CD8-positive, alpha-beta memory T cell (primary cell): ENCODE measurements at places on chromosomes 2 and 18. TPM values are rescaled to one million over a fixed set of nuclear protein-coding genes. Genes with fewer than 3 reads are reported as not detected.
A peak's percentile ranks its signal among the peaks of the same experiment; 100 is the strongest.

GRCh38 chr2:214378455-214379103 lies 32.3 kb upstream of the VWC2L start:
- no peaks in the 10 kb centered on the region for H3K36me3 ChIP-seq
- no peaks in the 10 kb centered on the region for H3K27me3 ChIP-seq
- H3K4me1 ChIP-seq: no peaks in the 10 kb centered on the region
- H3K27ac ChIP-seq: no peak overlapping the region
- no peak overlapping the region for H3K4me3 ChIP-seq

- no peak overlapping the region for H3K4me3 ChIP-seq
- DNase-seq: no peak
- no peaks in the 10 kb centered on the region for H3K36me3 ChIP-seq
- peaks cover 4% of the 10 kb centered on the region for H3K27me3 ChIP-seq
- H3K4me1 ChIP-seq: no peaks in the 10 kb centered on the region
- H3K27ac ChIP-seq: no peak overlapping the region
Measured at GRCh38 chr18:59200787-59201186, 19.2 kb upstream of the GRP start.

- H3K27me3 ChIP-seq: peaks cover 5% of the 10 kb centered on the region
- no peaks in the 10 kb centered on the region for H3K4me1 ChIP-seq
- no peaks in the 10 kb centered on the region for H3K36me3 ChIP-seq
- H3K4me3 ChIP-seq: no peak overlapping the region
- DNase-seq: no peak
Measured at GRCh38 chr18:49728542-49728941, 84.8 kb downstream of the ACAA2 start.

Gene METTL21A
- total RNA-seq: 32.8 TPM

Gene ANKRD29
- total RNA-seq: not detected

DNA sequence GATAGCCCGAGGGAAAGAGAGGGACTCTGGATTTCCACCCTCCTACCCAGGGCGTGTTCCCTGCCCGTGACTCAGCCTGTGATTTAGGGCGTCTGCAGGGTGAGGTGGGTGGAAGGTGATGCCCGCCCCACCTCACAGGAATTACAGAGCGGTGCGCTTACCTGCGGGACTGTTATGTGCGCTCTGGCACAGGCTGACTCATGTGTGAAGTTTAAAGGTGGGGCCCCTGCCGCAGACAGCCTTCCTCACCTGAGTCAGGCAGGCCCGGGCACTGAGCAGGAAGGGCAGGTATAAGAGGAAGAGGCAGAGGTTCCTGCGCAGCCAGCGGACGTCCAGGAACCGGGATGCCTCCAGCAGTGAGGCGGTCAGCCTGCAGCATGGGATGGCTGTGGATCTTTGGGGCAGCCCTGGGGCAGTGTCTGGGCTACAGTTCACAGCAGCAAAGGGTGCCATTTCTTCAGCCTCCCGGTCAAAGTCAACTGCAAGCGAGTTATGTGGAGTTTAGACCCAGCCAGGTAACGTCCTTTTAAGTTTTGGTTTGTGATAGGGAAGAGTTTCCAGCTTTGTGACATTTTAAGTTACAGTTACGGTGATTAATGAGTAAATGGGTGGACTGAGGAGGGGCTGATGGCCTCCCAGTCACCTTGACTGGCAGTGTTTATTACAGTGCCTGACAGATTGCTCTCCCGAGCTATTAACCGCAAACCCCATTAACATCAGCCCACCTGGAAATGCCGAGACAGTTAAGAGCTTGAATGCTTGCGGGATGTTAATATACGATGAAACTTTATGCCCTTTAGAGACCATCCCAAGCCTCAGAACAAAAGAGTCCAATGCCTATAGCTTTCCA lies 141.6 kb upstream of the TTC39C start:
- peak; percentile 35 for DNase-seq
- H3K4me3 ChIP-seq: no peak overlapping the region
- H3K27ac ChIP-seq: no peak overlapping the region

GRCh38 chr2:120559401-120559800 lies 176.3 kb upstream of the GLI2 start:
- H3K27me3 ChIP-seq: no peaks in the 10 kb centered on the region
- H3K4me1 ChIP-seq: no peaks in the 10 kb centered on the region
- H3K4me3 ChIP-seq: no peak overlapping the region
- H3K36me3 ChIP-seq: no peaks in the 10 kb centered on the region
- H3K27ac ChIP-seq: no peak overlapping the region

Gene TUBA3D
- not detected for total RNA-seq

- H3K27ac ChIP-seq: no peak overlapping the region
- no peak overlapping the region for H3K4me3 ChIP-seq
- DNase-seq: no peak
Measured at GRCh38 chr18:60246606-60247005, 126.0 kb downstream of the MC4R start.

DNA sequence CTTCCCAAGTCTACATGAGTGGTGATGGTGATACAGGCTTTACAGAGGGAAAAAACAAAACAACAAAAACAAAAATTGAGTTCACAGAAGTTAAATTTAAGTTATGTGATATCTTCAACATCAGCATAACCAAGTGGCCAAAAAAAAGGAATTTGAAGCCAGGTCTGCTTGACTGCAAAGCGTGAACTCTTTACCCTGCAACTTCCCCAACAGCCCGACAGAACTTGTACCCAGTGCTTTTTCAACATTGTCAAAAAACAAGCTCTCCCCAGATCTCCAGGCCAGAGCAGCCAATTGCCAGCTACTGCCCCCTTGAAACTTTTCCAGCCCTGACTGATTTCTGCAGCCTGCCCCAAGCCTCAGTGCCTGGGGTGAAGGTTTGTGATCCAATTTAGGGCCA lies 76.7 kb downstream of the RNF144A start:
- no peaks in the 10 kb centered on the region for H3K27me3 ChIP-seq
- DNase-seq: no peak
- no peaks in the 10 kb centered on the region for H3K36me3 ChIP-seq
- H3K4me3 ChIP-seq: no peak overlapping the region
- no peaks in the 10 kb centered on the region for H3K4me1 ChIP-seq

GRCh38 chr2:18645315-18645714 lies 55.9 kb upstream of the NT5C1B start:
- H3K27ac ChIP-seq: no peak overlapping the region
- H3K27me3 ChIP-seq: no peaks in the 10 kb centered on the region
- no peak overlapping the region for H3K4me3 ChIP-seq
- no peaks in the 10 kb centered on the region for H3K4me1 ChIP-seq

DNA sequence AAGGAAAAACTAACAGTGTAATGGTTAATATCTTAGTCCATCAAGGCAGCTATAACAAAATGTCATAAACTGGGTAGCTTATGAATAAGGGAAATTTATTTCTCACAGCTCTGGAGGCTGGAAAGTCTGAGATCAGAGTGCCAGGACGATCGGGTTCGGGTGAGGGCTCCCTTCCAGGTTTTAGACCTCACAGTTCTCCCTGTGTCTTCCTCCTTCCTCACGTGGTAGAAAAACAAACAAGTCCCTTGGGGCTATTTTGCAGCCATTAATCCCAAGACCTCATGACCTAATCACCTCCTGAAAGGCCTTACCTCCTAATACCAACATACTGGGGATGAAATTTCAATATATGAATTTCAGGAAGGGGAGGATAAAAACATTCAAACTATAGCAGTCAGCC lies 455.9 kb downstream of the CNTNAP5 start:
- no peaks in the 10 kb centered on the region for H3K36me3 ChIP-seq
- H3K4me1 ChIP-seq: no peaks in the 10 kb centered on the region
- DNase-seq: no peak
- H3K27me3 ChIP-seq: no peaks in the 10 kb centered on the region
- H3K4me3 ChIP-seq: no peak overlapping the region

GRCh38 chr2:129896226-129897100 lies 83.0 kb upstream of the RAB6C start:
- H3K36me3 ChIP-seq: no peaks in the 10 kb centered on the region
- H3K27ac ChIP-seq: no peak overlapping the region
- H3K27me3 ChIP-seq: no peaks in the 10 kb centered on the region
- H3K4me1 ChIP-seq: no peaks in the 10 kb centered on the region
- H3K4me3 ChIP-seq: no peak overlapping the region
